GM04504 (cell line): ENCODE measurements at places on chromosomes 2 and 18.

- no peak for DNase-seq
Measured at GRCh38 chr2:232203936-232204335, 174.6 kb upstream of the ALPP start.

DNA sequence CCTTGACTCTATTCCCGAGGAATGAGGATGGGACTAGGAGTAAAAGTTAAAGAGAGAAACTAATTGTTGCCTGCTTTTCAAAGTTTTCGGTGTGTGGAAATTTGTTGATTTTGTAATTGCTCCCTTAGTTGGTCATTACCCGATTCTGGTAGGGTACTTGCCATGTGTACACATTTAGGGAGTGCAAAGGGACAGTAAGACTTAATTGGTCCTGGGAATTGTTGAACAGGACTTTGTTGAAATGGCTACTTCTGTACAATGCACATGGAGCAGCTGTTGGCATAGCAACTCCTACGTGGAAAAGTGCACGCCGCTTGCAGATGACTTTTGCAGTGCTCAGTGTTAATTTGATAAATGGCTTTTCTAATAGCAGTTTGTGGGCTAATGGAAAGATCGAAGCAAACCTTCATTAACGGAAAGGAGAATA, 22.9 kb downstream of the EPAS1 start:
- DNase-seq: no peak

GRCh38 chr2:134220344-134220974, 33.4 kb upstream of the MGAT5 start:
- DNase-seq: no peak

DNA sequence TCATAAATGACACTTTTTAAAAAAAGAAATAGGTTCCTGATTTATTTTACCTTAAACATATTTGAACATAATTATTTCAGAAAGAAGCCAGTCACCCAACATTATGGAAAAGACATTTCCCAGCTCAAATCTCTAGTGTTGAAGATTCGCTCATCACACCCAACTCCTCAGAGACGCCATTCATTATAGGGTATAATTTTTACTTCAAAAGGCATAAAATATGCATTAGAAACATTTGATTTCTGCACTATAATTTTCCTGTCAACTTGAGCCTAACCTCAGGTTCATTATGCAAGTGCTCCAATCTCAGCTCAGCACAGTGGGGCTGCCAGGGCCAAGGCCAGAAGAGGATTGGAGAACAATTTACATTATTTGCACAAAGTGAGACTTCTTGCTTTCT, 58.8 kb upstream of the TTN start:
- no peak for DNase-seq

DNA sequence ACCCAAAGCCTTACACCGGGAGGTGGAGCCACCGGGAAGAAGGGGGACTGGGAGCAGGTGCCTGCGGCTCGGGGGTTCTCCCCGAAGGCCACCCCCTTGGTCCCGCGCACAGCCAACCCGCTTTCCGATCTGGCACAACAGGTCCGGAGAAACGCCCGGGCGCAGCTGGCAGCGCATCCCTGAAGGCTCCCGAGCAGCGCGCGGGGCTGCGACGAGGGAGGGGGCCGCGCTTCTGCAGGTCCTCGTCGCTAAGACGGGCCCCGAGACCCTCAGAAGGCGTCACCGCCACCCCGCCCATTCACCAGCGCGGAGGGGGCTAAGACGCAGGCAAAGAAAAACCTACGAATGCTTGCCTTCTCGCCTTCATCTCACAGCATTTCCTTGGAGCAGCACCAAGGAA, 1.8 kb downstream of the CBLN2 start:
- no peak for DNase-seq

GRCh38 chr18:63082366-63083019, 237.1 kb downstream of the BCL2 start:
- DNase-seq: no peak

- DNase-seq: no peak
Measured at GRCh38 chr18:26656944-26657536, 108.7 kb upstream of the KCTD1 start.

- no peak for DNase-seq
Measured at GRCh38 chr2:38442643-38443541, 65.8 kb upstream of the ATL2 start.

DNA sequence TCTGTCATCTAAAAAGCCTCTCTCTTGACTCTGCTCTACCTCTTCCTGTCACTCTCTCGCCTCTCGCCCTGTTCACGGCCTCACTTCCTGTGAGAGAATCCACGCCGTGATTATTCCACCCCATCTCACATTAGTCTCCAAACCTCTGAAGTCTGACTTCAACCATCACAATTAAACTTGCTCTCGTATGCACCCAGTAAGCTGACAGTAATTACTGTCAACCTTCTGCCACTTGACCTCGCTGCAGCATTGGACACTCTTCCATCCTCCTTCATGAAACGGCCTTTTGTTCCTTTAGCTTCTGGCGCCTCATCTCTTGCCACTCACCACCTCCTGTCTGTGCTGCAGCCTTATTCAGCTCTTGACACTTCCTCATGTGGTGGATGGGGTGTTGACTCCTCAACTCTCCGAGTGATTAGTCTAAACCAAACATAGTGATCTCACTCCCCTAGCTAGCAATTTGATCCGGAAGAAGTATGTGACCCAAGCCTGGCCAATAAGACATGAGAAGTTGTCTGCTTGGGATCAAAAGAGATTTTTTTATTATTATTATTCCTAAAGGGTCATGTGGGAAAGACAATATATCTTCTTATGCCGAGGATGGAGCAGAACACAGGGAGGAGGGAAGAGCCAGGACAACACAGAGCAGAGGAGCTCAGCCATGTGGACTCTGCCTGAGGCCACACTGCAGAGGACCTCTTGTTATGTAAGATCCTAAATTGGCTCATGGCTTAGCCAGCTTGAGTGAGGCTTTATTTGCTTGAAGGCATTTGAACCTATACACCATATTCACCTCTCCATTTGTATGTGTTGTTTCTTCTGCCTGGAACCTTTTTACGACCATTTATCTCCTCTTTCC, 38.4 kb upstream of the MYO1B start:
- DNase-seq: no peak

DNA sequence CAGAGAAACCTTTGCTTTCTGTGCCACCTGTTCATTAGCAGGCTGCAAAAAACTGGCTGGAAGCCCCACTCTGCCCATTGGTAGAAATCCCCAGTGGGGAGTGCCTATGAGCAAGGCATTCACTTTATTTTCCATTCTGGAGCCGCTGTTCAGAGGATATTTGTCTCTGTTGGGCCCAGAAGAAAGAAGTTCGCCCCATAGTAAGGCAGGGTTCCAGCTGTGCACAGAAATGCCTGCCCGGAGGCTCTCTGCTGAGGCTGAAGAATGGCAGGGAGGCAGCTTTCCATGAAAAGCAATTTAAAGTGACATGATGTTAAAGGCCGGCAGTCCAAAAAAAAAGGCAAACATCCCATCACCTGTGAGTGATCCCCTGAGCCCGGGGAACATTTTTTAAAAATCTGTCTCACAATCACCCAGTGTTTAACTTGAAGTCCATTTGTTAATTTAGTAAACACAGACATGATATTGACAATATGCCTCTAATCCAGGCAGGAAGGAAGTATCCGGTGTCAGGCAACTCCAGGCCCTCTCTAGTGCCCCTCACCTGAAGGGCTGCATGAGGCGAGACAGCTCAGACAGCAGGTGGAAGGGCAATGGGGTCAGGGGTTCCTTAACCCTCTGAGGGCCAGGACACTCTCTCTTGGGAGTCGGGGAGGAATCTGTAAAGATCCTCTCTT, 265.1 kb upstream of the SIX2 start:
- DNase-seq: no peak

- no peak for DNase-seq
Measured at GRCh38 chr2:74093840-74094239, 53.9 kb downstream of the BOLA3 start.

DNA sequence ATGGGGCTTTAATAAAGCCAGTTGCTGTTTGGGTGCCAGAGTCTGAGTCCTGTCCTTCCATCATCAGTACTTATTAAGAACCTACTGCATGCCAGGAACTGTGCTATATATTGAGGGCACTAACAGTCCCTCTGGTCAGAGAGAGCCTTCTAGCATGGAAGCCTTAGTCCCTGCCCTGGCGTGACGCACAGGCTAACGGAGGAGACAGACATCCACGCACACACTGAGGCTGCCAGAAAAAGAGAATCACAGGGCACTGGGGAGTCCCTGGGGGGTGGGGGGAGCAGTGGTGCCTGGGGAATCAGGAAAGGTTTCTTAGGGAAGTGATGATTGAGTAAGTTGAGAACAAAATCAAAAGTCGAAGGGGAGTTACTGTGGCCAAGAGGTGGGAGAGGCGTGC, 31.5 kb downstream of the CTIF start:
- no peak for DNase-seq

DNA sequence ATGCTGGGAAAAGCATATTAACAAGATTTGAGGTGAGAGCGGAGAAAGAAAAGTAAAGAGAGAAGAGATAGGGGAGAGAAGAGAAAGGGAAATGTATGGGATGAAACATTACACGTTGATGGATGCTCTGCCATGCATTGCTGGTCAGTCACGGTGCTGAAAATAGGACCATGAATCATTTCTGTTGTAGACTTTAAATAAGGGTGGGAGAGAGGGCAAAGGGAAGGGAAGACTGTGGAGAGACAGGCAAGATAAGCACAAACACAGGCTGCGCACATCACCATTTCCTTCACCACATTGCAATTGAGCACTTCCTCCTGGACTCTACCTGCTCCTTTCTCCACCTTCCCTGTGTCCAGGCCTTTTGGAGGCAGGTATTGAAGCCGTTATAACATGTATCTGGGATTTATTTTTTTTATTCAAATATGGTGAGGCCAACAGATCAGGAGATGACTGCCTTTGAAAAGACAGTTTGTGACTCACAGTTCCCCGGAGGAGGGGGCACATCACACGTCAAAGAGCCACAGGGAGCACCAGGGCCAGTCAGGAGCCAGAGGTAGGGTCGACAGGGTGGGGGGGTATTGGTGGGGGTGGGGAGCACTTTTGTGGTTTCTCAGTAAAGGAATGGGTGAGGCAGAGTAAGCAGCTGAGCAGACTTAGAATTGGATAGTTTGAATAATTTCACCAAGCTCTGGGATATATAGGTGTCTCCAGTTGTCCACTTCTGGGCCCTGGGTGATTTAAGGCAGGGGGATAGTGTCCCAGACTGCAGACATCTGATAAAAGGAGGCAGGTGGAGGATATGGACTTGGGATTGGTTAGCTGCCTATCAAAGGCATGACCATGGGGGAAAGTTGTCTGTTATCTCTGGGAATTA, 372.8 kb upstream of the ST6GAL2 start:
- no peak for DNase-seq

DNA sequence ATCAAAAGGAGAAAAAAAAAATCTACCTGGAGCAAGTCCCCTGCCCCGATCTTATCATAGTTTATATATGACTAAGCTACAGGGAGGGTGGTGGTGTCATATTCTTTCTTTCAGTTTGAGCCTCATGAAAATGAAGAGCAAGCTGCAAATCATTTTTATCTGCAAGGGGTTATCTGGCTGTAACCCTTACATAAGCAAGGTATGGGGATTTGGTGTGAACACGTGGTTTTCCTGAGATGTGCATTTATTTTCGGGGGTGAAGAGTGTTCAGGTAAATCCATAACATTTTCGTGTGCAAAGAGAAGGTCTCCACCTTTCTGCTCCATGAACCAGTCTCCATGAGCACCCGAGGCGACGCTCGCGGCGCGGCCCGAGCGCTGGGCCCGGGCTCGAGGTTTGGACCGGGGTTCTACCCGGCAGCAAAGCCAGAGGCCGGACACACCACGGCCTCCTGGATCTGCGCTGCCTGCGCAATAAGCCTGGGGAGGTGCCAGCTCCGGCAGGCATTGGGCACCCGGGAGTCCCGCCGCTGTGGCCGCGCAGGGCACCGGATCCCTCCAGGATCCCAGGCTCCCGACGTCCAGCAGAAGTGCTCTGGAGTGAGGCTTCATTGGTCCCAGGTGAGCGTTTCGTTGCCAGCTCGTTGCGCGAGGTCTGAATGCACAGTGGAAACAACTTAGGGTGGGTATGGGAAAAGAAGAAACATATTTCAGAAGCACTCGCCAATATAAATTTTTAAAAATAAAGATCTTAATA, 36.1 kb upstream of the GPD2 start:
- DNase-seq: peak; percentile 58

GRCh38 chr2:102975996-102976975, 214.5 kb downstream of the TMEM182 start:
- DNase-seq: no peak

DNA sequence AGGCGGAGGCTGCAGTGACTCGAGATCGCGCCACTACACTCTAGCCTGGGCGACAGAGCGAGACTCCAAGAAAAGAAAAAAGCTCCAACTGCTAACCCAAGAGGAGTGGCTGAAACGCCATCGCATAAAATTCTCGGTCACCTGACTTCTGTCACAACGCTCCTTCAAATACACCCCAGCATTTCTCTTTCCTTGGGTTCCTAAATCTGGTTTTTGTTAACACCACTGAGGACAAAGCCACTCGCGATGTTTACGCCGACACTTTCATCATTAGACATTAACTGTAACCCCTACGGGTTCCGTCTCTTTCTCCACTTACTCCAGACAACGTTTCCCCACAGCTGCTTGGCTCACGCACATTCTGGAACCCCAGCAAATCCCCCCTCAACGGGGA, 679 bp downstream of the CLK1 start:
- no peak for DNase-seq

- DNase-seq: no peak
Measured at GRCh38 chr2:132875193-132875592, 205.2 kb upstream of the LYPD1 start.

- no peak for DNase-seq
Measured at GRCh38 chr2:1937480-1937879, 193.2 kb upstream of the PXDN start.
